ENCODE measurements at places on chromosomes 4 and X.

GRCh38 chrX:110954428-110955100, 141.4 kb upstream of the PAK3 start:
- no peak for DNase-seq

GRCh38 chrX:19810802-19811201, 76.6 kb downstream of the SH3KBP1 start:
- no peak for DNase-seq

- DNase-seq, result no peak
These were observed 223.1 kb upstream of the DMD start for GRCh38 chrX:33434256-33435092.

DNA sequence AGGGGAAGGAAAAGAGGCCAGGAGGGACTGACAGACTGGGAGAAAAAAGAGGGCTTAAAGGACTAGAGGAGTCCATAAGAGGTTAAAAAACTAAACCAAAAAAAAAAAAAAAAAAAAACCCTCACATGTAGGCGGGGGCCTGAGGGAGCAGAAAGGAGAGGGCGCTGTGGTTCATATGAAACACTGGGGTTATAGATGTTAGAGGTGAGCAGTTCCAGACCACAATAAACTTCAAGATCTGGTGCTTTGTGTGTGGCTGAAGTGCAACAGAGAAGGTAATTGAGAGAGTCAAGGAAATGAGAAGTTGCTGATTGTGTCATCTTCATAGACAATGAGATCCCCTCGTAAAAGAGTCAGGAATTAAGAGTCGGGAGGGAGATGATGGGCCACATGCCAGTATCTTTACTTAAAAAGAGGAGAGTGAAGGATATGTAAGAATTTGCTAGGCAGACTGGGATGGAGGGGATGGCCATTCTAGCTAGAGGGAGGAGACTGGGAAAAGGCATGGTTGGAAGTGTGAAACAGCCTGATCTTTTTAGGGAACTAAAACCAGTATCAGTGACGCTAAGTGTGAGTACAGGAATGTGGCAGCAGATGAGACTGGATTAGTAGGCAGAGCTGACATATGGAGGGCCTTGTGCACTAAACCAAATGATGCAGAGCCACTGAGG, 18.4 kb upstream of the OGT start:
- DNase-seq, result no peak

GRCh38 chr4:157220371-157220881, at the start of gene GRIA2:
Gene GRIA2, plus strand, starts transcription at chr4:157220728. Its CDS starts 315 bp downstream, at chr4:157221043.
- DNase-seq, result no peak

DNA sequence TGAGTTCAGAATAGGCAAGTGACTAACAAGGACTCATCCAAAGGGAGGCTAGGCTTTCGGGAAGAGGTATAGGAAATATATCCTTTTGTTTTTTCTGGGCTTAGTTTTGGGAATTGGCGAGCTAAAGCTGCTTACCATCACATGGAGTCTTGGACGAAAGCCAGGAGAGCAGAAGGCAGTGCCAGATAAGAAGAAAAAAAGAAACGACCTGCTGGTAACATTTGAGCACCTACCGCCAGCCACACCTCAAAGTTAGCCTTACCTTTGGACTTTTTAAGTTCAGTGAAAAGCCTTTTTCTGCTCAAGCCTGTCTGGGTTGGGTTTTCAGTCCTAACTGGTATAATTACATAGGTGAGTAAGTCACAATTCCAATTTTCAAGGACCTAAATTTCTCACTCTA, 85.1 kb upstream of the LCORL start:
- DNase-seq, result no peak
